ENCODE measurements at places on chromosomes 4 and X.

DNA sequence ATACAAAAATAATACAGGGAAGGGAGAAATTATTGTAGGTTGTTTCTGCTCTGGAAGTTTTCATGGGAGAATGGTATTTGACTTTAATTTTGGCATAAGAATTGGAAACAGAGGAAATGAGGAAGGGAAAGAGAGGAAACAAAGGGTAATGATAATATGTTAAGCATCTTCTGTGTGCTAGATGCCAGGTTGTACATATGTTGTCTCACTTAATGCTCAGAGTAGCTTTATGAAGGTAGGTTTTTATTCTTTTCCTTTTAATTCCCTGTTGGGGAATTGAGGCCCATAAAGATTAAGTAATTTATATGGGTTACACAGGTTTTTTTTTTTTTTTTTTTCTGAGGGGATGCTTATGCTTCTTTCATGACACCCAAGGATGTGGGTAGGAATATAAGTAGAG lies 19.2 kb downstream of the BLTP1 start:
- no peak for DNase-seq

- no peak for DNase-seq
Observed at GRCh38 chrX:129842510-129843208, 1.0 kb downstream of the ZDHHC9 start.

- no peak for DNase-seq
Observed at GRCh38 chr4:15488658-15489470, 19.2 kb downstream of the CC2D2A start.

GRCh38 chr4:42144028-42144427 lies 8.4 kb downstream of the BEND4 start:
- no peak for DNase-seq

- DNase-seq = no peak
Observed at GRCh38 chrX:47683829-47684205, 24.8 kb upstream of the UXT start.

GRCh38 chrX:19800821-19801374 lies 86.5 kb downstream of the SH3KBP1 start:
- no peak for DNase-seq

- DNase-seq = no peak
Observed at GRCh38 chr4:184613405-184613804, 35.8 kb downstream of the CASP3 start.

DNA sequence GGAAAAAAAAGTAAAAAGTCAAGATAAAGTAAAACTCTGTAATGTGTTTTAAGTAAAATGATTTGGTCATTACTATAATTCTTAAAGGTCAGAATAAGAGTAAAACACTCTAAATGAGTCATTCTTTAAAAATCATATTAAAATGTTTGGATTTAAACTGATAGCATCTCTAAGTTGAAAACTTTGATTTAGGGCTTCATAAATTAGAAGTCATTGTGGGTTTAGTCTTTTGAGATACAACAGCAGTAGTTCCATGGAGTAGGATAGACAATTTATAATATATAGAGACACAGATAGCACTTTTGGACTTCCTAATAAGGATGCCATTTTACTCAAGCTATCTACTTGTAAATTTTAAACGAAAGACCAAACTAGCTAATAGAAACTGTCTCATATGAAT lies 77.1 kb upstream of the PABPC4L start:
- DNase-seq = no peak

- no peak for DNase-seq
Observed at GRCh38 chrX:108018656-108019381, 26.0 kb upstream of the VSIG1 start.

DNA sequence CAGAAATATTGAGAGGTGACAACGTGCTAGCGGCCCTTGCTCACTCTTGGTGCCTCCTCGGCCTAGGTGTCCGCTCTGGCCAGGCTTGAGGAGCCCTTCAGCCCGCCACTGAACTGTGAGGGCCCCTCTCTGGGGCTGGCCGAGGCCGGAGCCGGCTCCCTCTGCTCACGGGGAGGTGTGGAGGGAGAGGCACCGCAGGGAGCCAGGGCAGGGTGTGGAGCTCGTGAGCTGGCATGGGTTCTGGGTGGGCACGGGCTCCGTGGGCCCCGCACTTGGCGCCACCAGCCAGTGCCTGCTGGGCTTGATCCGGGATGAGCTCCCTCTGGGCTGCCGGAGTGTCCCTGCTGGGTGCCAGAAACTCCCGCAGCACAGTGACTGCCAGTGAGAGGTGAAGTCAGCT lies 16.0 kb upstream of the VAMP7 start:
- no peak for DNase-seq

- no peak for DNase-seq
Observed at GRCh38 chr4:176400816-176401461, 81.2 kb downstream of the SPCS3 start.

DNA sequence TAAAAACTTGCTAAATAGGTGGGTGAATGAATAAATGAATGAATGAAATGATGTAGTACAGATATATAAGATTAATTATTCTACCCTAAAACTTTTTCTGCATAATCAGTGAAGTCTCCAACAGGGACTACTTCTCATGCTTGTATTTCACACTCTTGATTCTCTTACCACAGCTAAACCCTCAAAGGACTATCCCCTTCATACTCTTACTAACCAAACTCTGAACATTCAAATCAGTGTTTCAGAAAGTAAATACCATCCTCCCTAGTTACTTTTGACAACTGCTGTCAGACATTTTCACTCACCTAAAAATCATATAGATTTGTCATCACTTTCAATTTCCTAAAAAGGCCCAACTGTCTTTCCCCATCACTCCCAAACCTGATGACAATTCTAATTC lies 234.3 kb upstream of the HHIP start:
- no peak for DNase-seq

DNA sequence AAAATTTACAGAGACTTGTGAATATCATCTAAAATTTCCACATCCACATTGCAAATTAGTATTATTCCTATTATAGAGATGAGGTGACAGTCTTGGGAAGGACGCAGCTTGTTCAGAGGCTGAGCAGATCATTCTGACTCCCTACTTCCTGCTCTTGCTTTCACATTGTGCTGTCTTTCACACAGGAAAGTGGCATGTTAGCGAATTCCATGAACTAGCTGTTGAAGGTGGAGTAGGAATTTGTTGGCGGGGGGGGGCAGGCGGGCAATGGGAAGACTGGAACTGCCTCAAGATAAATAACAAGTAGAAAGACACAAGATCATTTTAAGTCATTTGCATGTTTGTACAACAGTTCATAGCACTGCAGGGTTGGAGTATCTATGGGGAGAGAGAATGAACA lies 2.3 kb downstream of the PF4V1 start:
- no peak for DNase-seq

All from stimulated activated CD8-positive, alpha-beta memory T cell treated with anti-CD3 and anti-CD28 coated beads, Interleukin-15, amount 100 ng/mL, for 24 hours (primary cell).